Urinary bladder (tissue), 4 donors: ENCODE measurements at places on chromosomes 4 and X. TPM values are rescaled to one million over a fixed set of nuclear protein-coding genes. Genes with fewer than 3 reads are reported as not detected.
A peak's percentile ranks its signal among the peaks of the same experiment; 100 is the strongest.

DNA sequence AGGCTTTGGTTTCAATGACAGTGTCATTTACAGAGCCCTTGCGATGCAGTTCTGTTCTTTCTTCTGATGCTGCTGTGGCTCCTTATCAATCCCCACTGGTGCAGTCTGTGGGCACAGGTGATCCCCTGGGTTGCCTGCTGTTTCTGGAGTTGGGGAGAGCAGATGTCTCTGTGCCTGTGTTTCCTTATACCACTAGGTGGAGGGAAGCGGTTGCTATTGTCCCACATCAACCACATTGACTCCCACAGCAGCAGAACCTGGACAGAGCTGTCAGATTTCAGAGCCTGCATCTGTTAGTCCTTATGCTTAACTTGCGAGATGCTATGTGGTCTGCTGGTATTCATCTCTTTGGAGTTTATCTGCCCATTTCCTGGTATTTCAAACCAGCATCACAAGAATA lies 57.7 kb downstream of the NEIL3 start:
- DNase-seq = no peak

DNA sequence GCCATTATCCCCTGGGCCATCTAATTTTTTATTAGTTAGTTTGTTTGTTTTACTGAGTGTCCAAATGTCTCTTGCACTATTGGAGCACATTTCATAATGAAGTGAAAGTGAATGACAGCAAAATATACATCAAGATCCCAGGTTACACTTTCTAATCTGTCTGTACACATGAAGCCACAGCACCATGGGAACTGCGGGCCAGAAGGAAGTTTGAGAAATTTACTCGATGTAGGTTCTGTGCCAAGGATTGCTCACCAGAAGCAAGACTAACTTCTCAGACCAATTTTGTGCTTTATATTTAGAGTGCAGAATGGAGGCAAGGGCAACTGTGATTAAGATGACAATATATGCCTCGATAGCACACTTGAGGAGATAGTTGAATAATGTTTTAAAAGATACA lies 258.0 kb downstream of the COL25A1 start:
- no peak for DNase-seq

- no peak for DNase-seq
Measured at GRCh38 chr4:76342191-76342590, 35.7 kb downstream of the STBD1 start.

DNA sequence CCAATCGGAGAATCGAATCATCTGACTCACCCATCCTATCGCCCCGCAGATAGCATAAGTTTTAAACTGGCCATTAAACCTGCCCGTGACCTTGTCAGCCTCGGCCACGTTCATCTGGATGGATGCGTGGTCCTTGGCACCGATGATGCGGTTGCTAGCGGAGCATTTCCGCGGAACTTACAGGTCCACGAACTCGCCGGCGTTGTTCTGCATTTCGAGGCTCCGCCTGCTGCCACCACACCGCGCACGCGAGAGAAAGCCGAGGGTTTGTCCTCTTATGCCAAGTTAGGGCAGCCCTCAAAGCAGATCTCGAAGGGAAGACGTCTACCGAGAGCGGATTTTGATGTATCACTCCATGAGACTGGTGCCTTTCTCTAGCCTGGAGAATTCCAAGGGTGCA lies 30.1 kb upstream of the TAPT1 start:
- no peak for DNase-seq

DNA sequence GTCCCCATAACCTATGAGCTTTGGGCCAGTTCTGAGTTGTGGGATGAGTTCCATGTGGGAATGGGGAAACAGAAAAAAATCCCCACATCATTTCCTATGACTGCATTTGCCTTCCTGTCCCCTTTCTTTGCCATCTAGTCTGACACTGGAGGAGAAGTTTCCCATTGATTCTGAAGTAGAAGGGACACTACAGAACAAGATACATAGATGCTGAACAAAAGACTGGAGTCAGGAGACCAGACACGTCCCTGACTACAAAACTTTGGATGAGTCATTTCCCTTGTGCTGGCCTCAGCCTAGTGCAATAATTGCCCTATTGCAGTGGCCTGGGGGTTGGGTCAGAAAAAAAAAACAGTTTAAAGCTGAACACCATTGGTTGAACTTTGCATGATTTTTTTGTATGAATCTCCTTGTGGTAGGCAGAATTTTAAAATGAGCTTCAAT lies 22.1 kb downstream of the BEX3 start:
- DNase-seq = no peak

- DNase-seq = no peak
Measured at GRCh38 chr4:108763226-108763593, 357 bp upstream of the ETNPPL start.

DNA sequence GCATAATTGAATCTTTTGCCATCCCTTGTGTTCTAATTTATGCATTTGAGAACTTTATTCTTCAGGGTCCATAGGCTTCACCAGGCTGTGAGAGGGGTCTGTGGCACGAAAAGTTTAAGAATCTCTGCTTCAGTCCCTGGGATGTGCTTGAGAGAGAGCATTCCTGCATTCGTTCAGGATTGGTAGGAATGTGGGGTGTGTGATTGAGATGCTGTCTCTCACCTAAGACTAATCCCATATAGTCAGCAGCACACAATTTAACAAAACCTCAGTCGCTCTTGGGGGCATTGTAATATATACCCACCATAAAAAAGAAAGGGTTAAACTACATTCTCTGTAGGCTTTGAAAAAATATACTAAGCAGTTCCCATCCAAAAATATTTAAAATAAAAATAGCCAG lies 41.7 kb downstream of the PTTG2 start:
- no peak for DNase-seq

DNA sequence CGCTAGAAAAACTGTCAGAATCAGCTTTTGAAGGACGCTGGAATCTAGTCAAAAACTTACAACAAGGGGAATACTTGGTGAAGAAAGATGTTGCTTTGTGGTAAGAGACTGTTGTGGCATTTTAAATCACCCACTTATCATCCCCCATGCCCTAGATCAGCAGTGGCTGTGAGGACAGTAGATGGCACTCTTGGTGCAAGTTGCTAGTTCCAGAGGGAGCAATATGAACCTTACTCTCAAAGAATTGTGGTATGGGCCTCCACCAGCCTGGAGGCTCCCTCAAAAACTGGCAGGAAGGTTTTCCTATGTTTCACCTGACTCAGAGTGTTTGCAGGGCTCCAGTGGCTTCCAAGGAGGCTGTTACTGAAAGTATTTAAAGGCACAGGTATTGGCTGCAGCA lies 37.7 kb upstream of the SLC16A2 start:
- no peak for DNase-seq

DNA sequence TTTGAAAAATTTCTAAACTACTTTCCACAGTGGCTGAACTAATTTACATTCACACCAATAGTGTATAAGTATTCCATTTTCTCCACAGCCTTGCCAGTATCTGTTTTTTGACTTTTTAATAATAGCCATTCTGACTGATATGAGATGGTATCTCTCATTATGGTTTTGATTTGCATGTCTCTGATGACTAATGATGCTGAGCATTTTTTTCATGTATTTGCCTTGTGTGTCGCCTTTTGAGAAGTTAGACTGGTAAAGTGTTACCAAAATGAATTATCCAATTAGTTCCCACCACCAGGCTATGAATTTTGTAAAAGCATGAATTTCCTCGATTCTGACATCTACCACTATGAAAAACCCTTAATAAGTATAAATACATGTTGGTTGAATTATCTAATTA lies 242.2 kb upstream of the GK2 start:
- no peak for DNase-seq

DNA sequence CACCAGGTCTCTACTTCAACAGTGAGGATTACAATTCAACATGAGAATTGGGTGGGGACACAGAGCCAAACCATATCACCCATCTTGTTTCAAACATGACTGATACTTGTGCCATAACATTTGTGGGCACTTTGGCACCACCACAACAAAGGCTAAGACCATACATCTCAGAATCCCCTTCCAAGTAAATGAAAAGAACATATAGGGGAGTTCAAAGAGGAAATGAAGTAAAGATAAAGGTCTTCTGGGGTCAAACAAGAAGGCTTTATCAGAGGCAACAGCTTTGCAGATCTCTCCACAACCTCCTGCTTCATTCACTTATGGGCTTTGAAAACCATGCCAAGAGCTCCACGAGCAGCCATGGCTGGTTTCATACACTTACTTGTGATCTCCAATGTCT lies 122.7 kb downstream of the ANKRD50 start:
- no peak for DNase-seq

DNA sequence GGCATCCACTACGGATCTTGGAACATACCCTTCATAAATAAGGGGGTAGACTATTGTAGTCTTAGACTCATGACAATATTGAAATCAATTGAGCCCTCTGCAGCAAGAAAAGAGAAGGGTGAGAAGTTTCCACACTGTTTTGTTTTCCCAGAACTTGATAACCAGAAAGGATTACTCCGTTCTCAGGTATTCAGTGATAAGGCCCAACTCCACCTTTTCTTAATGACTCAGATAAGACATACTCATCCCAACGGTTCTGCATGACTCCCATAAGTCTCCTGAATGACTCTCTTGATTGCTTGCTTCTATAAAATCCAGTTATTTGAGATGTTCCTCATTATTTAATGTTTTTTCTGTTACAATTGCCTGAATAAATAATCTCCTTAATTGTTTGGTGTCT lies 111.7 kb downstream of the PABPC4L start:
- no peak for DNase-seq

GRCh38 chr4:182320092-182320491 lies 76.9 kb downstream of the TENM3 start:
- DNase-seq = no peak

GRCh38 chr4:140108243-140108642 lies 45.7 kb downstream of the MAML3 start:
- DNase-seq = no peak

- no peak for DNase-seq
Measured at GRCh38 chrX:118975831-118976598, 1.6 kb downstream of the LONRF3 start.

DNA sequence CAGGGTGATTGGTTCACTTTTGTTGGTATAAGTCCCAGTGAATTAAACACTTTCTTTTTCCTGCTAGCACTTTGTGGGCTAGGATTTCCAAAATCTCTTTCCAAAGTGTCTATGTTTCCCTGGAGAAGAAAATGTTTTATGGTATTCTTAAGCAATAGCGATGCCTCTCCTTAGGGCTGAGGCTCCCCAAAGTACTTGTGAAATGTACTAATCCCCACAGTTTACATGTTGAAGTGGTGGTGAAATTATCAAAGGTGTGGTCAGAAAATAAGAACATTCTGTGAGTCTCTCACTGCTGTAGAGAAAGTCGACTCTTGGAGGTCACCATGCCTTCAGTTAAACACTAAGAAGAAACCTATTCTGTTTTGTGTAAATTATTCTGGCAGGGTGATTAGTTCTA lies 51.5 kb upstream of the AMELX start:
- no peak for DNase-seq

GRCh38 chr4:80226094-80226493 lies 28.8 kb downstream of the PRDM8 start:
- no peak for DNase-seq

DNA sequence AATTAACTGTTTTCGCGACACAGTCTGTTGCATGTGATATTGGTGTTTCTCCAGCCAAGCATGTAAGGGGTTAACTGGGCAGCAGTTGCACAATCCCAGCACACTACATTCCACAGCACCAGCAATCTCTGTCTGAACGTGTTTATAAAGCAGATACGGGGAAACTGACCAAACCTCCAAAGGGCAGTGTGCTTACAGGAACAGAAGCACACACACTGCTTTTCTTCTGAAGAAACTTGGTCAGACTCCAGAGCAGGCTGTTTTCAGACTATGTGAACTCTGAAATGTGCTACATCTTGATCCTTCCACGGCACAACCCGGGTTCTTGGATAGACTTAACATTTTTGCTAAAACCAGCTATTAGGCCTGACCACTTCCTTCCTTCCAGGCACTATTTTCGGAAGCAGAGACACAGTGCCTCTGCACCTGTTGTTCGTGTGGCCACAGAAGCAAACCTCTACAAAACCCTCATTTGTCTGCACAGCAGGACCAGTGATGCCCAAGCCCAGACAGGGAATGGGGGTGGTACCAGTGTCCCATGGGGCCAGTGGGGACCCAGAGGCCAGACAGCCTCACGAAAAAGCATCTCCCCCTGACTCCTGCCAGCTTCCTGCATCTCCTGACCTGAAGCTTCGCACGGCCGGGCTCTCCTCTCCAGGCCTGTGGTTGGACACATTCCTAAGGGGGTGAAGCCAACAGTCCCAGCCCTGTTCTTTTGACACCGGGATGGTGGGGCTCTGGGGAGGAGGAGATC lies 90.1 kb downstream of the IRF2 start:
- peak; percentile 58 for DNase-seq

DNA sequence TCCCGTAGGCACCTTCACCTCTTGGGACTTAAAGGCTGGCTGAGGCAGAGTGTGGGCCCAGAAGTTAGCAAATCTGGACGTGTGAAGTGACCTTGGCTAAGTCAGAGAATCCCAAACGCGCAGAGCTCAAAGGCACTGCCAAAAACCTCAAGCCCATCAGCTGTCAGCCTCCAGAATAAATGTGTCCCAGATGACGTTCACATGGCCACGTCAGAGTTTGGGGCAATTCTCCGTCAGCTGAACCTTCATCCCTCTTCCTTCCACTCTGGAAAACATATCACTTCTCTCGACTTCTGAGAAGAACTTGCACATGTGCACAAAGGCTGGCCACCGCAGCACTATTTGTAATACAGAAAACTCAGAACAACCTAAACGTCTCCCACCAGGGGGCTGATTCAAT lies 35.7 kb upstream of the APLN start:
- DNase-seq = no peak

DNA sequence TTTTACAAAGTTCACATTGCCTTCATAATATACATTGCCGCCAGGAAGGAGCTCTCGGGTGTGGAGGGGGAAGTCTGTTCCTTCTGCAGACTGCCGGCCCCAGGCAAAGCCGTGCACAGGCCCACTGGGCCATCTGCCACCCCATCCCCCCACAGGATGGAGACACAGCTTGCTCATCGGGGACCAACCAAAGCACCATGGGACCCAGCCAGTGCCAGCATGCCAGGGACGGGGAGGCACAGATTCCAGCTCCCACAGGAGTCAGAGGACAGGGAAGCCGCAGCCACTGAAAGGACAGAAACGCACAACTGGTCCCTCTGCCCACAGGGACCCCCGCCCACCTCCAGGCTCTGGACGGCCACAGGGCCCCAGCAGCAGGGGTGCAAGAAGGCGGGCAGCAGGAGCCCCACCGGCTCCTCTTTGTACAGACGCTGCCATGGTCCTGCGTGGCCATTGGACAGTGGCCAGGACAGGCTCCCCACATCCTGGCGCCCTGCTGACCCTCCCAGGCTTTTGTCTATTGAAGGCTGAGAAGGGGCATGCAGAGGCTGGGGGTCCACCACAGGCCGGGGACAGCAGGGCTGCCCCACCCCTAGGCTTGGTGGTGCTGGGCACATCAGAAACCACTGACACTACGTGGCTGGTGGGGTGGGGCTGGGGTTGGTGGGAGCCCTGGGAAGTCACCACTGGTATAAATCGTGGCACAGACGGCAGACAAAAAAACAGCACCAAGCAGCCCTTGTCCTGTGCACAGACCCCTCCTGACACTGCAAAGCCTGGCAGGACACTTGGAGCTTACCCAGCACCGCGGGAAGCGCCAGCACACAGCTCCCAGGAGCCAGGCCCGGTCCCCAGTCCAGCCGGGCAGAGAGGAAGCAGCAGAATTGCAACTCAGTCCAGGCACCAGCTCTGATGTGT lies 89.0 kb downstream of the FAM53A start:
- DNase-seq = no peak

- DNase-seq = no peak
Measured at GRCh38 chr4:41655177-41655576, 93.3 kb downstream of the PHOX2B start.

Gene DKK2
- polyA plus RNA-seq = 0.63 TPM

Gene AADAT
- polyA plus RNA-seq = 6.0 TPM

Gene AKAP14
- polyA plus RNA-seq = not detected

Gene SMR3A
- polyA plus RNA-seq = not detected

Gene CENPI
- 1.1 TPM for polyA plus RNA-seq

Gene IBSP
- polyA plus RNA-seq = not detected

Gene DCAF4L1
- 0.06 TPM for polyA plus RNA-seq

Gene UGT2B7
- polyA plus RNA-seq = 0.25 TPM

Gene HMX1
- polyA plus RNA-seq = not detected
